ENCODE measurements at places on chromosomes 4 and X.

- DNase-seq, result no peak
Observed at GRCh38 chr4:152107736-152108500, 347.1 kb upstream of the GATB start.

DNA sequence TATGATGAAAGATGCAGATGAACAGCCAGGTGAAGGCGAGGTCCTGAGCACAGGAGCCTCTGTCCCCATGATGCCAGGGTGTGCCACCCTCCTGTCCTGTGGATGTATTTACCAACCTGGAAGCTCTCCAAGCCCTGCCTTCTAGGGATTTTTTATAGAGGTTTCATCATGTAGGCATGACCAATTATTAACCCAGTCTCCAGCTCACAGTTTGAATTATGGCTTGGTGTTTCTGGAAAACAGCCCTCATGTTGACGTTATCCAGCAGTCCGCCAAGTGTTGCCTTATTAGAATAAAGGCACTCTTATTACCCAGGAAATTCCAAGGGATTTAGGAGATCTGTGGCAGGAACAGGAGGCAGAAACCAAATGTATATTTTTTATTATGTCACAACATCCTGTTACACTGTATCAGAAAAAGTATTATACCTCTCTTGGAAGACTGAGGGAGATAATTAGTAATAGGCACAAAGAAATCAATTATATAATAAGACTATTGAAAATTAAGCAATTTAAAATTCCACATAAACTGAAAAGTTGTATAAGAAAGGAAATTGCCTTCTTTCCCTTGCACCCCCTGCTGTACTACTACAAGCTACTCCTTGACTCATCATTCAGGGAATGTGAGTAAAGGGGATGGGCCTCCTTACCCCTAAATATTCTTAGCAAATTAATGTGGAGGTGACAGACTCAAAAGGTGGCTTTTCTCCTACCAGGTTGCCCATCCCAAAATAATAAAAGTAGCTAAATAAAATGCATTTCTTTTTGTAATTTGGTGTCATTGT, 129.6 kb downstream of the ZNF330 start:
- DNase-seq, result no peak

DNA sequence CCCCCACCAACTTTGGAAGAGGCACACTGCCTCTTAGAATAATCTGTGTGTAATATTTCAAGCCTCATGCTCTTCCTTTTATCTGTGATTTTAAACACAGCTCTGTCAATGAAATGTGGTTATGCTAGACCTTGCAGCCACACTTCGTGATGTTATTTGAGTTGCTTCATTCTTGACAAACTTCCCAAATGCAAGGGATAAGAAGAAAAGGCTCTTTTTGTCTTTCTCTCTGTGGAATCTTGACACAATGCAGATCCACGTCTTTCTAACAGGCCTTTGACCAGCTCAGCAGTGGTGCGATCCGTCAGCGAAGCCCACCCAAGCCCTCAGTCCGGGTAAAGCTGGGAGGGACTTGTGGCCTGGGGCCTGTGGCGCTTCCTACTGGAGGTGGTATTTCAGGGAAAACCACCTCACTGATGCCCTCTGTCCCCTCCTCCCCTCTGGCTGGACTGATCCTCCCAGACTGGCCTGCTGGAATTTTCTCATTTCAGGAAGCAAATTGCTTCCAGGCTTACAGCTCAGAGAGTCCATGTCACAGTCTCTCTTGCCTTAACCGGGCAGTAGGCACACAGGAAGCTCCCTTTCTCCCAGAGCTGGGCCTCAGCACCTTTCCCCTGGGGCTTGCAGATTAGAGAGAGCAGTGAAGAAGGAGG, 19.5 kb upstream of the CCKAR start:
- DNase-seq, result no peak

- DNase-seq, result peak; percentile 5
Observed at GRCh38 chr4:80362578-80363181, 27.1 kb downstream of the CFAP299 start.

- DNase-seq, result no peak
Observed at GRCh38 chr4:9773471-9773870, 8.0 kb upstream of the DRD5 start.

- no peak for DNase-seq
Observed at GRCh38 chr4:64598066-64598465, 188.8 kb upstream of the TECRL start.

DNA sequence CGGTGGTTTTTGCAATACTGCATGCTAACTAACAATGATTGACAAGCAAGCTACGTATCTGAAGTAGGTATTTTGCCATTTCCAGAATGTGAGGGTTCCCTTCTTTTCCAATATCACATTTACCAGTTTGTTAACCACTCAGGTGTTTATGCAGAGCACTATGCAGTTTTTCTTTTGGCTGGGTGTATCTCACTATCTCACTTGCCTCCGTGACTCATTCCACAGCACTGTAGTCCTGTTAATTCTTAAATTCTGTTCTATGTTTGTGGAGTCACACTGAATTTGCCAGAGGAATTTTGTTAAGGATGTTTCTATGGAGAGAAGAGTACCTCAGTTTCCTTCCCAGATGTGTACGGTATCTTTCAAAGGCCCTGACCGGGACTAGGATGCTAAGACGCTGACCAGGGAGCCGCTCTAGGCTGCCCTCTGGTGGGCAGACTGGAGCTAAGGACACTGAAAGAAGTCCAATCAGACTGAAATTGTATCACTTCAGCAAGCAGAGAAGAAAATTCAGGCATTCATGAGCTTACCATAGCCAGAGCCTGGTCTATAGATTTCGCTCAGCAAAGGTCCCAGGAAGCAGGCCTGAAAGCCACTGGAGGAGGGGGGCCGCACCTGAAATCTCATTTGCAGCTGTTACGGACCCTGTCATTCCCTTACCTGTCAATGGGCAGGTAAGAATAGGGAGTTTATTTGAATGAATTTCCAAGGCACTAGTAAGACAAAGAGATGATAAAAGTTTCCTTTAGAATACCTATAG, 388.4 kb upstream of the SPOCK3 start:
- DNase-seq, result peak; percentile 9

GRCh38 chr4:20509315-20509714, 190.9 kb upstream of the PACRGL start:
- no peak for DNase-seq

DNA sequence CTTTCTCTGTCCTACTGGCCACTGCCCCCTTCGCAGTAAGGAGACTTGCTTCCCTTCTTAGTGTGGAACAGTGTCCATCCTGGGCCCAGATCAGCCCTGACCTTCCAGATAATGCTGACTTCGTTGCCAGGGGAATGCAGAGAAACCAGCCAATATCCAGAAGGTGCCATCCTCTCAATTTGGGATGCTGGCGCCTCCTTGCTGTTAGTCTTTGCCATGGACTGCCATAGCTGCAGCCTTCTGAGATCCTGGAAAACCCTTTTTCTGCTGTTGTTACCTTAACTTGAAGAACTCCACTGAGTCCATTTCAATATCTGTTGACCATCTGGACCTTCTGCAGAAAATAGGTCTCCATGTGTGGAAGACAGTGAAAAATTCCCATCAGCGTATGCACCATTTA, 21.8 kb downstream of the RAI2 start:
- no peak for DNase-seq

DNA sequence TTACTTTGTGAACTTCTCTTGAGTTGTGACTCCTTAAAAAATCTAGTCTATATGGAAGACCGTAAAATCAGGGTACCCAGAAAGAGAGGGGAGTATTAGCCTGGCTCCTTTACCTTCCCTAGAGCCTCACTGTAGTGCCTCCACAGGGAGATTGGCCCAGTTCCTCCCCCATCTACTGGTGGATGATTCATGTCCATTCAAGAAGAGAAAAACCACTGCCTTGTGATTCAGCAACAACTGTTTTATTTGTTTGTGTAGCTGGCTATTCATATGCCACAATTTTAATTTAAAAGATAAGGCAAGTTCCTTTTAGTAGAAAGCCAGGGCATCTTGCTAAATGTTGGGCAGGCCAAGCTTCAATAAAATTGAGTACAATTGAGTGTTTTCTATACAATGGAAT, 221.8 kb upstream of the KCNIP4 start:
- DNase-seq, result no peak

- no peak for DNase-seq
Observed at GRCh38 chr4:153533387-153533786, 67.2 kb downstream of the TMEM131L start.

GRCh38 chr4:8894424-8894816, 22.8 kb upstream of the HMX1 start:
- DNase-seq, result no peak

DNA sequence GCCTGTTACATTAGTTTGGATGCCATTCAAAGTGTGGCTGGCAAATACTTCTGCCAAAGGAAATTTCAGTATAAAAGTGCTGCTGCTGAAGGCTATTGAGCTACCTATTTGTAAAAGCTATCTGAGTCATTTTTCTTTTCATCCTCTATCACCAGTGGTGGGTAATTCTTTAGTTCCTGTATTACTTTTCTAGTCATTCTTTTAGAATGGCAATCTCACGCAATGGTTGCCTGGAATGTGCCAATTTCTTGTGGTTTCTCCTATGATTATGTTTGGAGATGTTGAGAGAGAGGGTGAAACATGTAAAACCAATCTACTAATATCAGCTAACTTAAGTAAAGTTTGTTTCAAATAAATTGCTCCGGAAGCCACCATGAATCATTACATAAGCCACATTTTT, 685.0 kb downstream of the RAPGEF2 start:
- DNase-seq, result no peak

DNA sequence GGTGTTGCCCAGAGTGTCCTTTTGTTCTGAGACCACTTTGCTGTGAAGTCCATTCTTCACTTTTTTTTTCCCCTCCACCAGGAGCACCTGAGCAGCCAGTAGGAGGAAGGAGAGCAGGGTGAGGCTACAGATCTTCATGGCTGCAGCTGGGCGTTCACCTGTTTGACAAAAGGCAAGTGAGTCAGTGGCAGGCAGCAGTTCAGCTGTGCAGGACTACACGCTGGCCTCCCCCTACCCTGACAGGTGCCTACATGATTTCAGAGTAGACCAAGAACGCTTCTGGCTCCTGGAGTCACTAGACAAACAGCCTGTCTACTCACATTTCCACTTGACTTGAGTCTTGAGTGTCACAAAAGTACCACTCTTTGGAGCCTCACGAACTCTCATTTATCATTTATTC, 2.0 kb downstream of the FGFBP1 start:
- DNase-seq, result no peak

GRCh38 chr4:156923525-156923924, 48.1 kb downstream of the PDGFC start:
- no peak for DNase-seq

- DNase-seq, result no peak
Observed at GRCh38 chr4:173698557-173699262, 168.7 kb upstream of the HAND2 start.

DNA sequence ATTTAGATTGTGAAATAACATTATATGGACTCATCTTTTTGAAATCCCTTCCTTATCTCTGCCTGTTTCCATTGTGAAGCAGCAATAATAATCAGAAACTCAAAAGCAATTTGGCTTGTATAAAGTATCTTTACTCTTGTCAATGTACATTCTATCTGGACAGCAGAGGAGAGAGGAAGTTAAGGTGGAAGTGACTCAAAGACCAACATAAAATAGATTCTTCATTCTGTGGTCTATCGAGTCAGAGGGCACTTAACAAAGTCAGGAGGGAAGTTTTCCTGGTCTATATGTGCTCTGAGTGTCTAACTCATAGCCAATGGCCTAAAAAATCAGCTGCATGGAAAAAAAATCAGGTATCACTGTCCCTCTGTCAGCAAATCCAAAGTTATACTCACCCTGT, 155.5 kb downstream of the EMCN start:
- DNase-seq, result no peak

DNA sequence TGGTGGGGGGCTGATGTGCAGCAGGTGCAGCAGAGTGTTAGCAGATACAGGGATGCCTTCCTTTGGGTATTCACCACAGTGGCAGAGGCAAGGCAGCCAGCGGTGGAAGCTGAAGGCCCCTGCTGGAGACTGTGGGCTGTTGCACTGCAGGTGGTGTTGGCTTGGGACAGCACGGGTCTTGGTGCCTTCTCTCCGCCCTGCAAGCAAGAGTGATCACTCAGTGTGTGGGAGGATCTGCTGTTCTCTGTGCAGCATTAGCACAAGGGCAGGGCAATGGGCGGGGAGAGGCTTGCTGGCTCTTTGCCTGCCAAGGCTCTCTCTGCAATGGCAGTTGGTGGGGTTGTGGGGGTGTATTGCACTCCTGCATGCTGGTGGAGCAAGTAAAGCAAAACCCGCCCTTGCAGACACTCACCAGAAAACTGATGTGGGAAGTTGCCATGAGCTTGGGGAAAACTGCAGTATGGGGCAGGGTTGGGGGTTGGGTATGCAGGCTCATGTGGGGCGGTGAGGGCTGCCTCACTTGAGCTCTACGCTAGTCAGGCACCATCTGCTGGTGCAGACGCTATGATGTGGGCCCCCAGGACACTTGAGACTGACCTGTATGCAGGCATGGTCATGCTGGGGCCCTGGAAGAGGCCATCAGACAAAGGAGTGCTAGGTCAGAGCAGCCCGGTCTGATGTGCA, 820.8 kb upstream of the GRIA3 start:
- DNase-seq, result no peak

- DNase-seq, result no peak
Observed at GRCh38 chr4:153326513-153326912, 18.0 kb upstream of the MND1 start.

- no peak for DNase-seq
Observed at GRCh38 chr4:6746721-6747293, 30.8 kb downstream of the BLOC1S4 start.

GRCh38 chrX:136528645-136529315, 3.2 kb upstream of the VGLL1 start:
- DNase-seq, result no peak

GRCh38 chrX:27680726-27681125, 90.6 kb downstream of the DCAF8L2 start:
- DNase-seq, result no peak

GRCh38 chrX:10165580-10166247, 8.9 kb downstream of the CLCN4 start:
- DNase-seq, result no peak

GRCh38 chr4:184806229-184806550, 19.6 kb downstream of the ACSL1 start:
- DNase-seq, result no peak

- DNase-seq, result no peak
Observed at GRCh38 chr4:105194328-105195231, 47.9 kb downstream of the TET2 start.

DNA sequence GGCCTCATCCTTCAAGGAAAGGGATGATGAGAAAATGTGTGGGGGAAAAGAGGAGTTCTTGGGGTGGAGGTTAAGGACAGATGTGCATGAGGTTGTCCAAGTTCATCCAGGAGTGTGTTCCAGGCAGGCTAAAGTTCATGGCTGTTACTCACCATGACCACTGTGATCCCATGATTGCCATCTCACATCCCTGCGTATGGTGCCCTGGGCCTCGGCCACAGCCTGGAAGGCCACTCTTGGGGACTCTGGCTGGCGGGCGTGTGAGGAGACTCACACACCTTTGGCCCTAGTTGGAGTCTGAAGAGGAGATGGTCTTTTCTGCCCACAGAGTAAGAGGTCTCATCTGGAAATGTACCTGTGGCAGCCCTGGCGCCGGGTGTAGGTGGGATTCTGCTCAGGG, 7.4 kb upstream of the LOC101059915 start:
- DNase-seq, result no peak

DNA sequence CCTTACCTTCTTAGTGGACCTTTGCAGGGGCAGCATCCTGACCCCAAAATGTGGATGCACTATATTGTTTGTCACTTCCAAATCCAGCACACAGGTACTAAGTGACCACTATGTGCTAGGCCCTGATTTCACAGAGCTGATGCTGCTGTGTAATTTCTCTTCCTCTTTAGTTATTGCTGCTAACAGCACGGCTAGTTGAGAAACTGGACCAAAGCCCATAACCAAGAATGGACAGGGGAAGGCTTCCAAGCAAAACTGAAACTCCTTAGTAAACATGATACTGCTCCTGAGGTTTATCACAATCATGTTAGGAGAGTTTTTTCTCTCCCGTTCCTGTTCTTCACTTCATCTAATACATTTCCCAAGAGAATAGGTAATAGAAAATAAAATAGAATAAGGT, 172.9 kb upstream of the TTC29 start:
- DNase-seq, result no peak
